ENCODE measurements at places on chromosomes 5 and 9. TPM values are rescaled to one million over a fixed set of nuclear protein-coding genes. Genes with fewer than 3 reads are reported as not detected.
A peak's percentile ranks its signal among the peaks of the same experiment; 100 is the strongest.

DNA sequence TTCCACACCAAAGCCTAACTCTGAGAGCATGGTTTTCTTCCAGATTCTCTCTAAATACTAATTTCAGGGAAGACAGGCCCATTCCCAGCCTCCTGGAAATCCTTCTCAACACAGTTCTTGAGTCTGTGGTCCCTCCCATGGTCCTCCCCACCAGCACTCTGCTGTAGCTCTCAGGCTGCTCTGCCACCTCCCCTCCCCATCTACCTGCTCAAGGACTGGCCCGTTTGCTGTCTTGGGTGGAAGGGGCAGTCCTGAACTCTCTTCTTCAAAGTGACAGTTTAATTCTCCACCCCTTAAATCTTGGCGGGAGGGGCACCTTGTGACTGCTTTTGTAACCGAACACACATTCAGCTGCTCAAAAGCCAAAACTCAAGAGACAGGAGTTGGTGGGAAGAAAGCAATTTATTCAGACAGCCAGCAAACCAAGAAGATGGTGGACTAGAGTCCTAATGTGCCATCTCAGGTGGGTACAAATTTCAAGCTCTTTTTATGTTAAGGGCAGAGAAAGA lies 7.6 kb upstream of the LCN15 start:
- H3K27ac ChIP-seq = no peak overlapping the region
- H3K27me3 ChIP-seq = no peaks in the 10 kb centered on the region
- no peak overlapping the region for H3K4me3 ChIP-seq
- no peaks in the 10 kb centered on the region for H3K4me1 ChIP-seq
- DNase-seq = no peak

- DNase-seq = no peak
- H3K4me1 ChIP-seq = no peaks in the 10 kb centered on the region
- no peak overlapping the region for H3K4me3 ChIP-seq
- no peaks in the 10 kb centered on the region for H3K27me3 ChIP-seq
Measured at GRCh38 chr9:12708562-12709298, 15.5 kb downstream of the TYRP1 start.

DNA sequence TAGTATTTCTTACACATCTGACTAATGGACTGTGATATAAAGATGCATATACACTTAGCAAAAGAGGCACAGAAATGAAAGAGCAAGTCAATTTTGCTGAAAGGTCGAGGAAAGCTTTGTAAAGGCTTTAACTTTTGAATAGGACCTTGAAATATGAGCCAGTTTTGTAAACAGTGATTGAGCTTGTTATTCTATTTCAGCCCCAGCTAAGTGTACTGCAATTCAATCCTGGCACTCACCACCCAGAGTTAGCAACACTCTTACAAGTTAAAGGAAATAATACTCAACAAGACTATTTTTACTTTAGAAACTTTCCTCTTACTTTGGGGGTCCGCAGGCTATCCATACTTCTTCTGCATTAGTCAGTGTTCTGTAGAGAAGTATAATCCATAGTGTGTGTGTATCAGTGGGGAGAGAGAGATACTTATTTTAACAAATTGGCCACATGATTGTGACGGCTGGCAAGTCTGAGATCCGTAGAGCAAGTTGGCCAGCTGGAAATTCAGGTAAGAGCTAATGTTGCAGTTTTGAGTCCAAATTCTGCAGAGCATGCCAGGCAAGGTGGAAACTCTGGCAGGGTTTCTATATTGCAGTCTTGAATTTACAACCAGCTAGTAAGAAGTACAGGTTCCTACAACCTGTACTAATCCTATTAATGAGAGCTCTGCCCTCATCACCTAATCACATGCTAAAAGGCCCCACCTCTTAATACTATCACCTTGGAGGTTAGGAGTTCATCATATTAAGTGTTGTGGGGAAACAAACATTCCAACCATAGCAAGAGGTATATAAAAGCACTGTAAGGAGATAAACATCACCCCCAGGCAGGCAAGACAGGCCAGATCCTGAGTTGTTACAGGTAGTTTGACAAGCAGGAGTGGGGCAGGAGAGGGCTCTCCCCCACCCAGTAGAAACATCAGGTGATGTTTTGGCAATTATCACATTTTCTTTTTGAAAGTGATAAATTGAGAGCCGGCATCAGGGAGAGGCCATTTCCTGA lies 33.6 kb downstream of the IL7R start:
- DNase-seq = no peak
- H3K36me3 ChIP-seq = no peaks in the 10 kb centered on the region
- H3K27ac ChIP-seq = no peak overlapping the region
- no peak overlapping the region for H3K4me3 ChIP-seq

DNA sequence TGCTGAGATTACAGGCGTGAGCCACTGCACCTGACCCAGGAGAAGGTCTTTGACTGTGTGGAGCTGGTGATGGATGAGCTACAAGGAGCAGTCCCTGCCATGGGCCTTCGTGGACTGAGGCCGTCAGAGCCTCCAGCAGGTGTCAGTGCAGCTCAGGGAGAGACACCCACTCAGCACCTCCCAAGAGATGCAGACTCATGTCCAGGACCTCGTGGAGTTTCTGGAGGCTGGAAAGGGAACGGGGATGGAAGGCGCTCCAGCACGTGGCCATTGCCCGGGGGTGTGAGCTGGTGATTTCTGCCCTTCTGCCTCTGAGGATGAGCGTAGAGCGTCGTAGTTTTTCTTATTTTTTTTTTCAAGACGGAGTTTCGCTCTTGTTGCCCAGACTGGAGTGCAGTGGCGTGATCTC lies 9.5 kb downstream of the TOR4A start:
- no peaks in the 10 kb centered on the region for H3K4me1 ChIP-seq
- H3K27ac ChIP-seq = no peak overlapping the region
- H3K27me3 ChIP-seq = no peaks in the 10 kb centered on the region
- DNase-seq = peak; percentile 35
- H3K36me3 ChIP-seq = no peaks in the 10 kb centered on the region

DNA sequence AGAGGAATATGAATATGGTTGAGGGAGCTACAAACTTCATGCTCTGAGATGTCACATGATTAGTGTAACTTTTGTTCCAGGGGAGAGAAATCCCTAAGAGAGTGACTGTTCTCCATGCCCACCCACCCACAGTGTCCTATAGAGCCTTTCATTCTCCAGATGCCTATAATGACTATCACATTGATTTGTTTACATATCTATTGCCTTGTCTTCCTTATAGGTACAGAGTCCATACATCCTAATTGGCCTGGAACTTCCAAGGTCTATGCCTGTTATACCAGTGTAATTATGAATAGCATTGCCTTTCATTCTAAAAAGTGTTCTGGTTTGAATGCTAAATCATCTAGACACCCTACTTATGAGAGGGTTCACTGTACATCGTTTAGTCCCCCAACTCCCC lies 475.4 kb downstream of the RAB3C start:
- H3K4me1 ChIP-seq = peaks cover 3% of the 10 kb centered on the region
- no peak for DNase-seq
- H3K27me3 ChIP-seq = no peaks in the 10 kb centered on the region
- no peaks in the 10 kb centered on the region for H3K36me3 ChIP-seq

- H3K27ac ChIP-seq = no peak overlapping the region
- DNase-seq = no peak
- H3K4me3 ChIP-seq = no peak overlapping the region
- H3K27me3 ChIP-seq = peaks cover 5% of the 10 kb centered on the region
- no peaks in the 10 kb centered on the region for H3K36me3 ChIP-seq
Measured at GRCh38 chr9:134908524-134909309, 9.0 kb downstream of the FCN1 start.

DNA sequence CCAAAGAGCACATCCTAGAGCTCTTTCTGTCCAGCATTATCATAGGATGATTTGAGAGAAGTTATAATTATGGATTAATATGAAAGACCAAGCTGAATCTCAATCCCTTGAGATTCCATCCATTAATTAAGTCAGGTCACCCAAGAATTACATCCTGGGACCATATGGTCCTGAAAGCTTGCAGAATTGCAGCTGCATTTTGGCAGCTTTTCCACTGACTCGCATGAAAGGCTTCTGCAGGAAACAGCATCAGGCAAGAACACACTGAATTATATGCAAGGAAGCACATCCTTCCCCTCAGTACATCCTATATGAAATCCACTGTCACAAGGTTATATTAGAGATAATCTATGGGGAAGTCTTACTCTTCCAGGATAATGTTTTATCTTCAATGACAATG lies 109.1 kb upstream of the CTNND2 start:
- H3K4me3 ChIP-seq = no peak overlapping the region
- H3K36me3 ChIP-seq = no peaks in the 10 kb centered on the region
- no peaks in the 10 kb centered on the region for H3K4me1 ChIP-seq
- DNase-seq = no peak
- H3K27ac ChIP-seq = no peak overlapping the region

Gene CD72
- 0.57 TPM for total RNA-seq
